Fibroblast of skin of right biceps (primary cell): ENCODE measurements at places on chromosomes 1 and 21.

- DNase-seq, result peak; percentile 74
These were observed 110.2 kb upstream of the FGGY start for GRCh38 chr1:59186656-59187055.

- no peak for DNase-seq
These were observed 29.1 kb upstream of the PARP1 start for GRCh38 chr1:226436855-226437491.

DNA sequence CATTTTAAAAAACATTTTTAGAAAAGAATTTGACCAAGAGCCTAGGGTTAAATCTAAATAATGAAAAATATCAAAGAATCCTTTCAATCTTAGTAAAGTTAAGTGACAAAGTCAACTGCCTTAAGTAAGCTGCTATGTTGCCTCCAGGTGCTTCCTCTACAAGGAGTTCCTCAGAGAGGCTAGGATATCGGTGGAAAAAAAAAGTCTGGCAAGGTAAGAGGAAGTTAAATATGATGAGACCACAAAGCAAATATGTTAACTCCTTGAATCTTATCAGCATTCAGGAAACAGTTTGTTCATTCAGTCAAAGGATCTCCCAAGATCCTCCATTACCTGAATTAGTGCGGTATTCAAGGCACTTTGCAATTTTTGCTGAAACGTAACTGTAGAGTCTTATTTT, 563.5 kb downstream of the PTPRC start:
- DNase-seq, result no peak

DNA sequence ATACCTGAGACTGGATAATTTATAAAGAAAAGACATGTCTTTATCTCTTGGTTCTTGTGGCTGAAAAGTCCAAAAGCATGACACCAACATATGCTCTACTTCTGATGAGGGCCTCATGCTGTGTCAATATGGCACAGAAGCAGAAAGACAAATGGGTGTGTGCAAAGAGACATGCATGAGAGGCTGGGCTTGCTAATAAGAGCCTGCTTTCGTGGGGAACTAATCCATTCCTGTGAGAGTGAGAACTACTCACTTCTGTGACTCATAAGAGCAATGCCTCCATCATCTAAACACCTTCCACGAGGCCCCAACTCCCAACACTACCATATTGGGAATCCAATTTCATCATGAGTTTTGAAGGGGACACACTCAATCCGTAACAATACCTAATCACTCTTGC, 340.0 kb upstream of the DUSP10 start:
- peak; percentile 46 for DNase-seq

DNA sequence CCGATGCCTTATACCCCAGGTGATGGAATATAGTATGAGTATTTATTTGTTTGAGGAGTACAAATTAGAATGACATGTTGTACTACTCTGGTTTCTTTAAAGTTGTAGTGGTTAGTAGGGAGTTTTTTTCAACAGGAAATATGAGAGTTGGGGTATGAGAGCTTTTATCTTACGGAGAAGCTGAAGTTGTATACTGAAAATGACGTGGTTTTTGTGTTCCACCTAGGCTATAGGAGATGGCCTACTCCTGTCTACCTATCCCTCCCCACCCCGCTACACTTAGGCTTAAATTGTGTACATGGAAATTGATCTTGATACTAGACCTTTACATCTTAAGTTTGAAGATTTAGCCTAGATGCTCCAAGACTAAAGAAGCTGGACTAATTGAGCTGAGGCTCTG, 6.8 kb upstream of the HAX1 start:
- no peak for DNase-seq

DNA sequence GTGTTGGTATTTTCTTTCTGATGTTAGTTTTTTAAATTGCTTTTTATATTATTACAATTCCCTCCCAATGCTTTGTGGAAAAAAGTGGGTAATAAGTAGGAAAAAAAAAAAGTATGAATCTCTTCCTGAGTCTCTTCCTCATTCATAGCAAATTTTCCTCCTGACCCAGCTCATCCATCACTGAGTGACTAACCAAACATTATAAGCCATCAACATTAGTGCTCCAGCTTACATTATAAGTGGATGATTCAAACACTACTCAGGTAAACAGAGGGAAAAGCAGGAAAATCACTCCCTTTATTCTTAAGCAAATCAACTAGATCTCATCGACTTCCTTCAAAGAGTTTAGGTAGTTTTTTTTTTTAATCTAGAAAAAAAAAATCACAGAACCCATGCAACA, 15.4 kb upstream of the SAMD13 start:
- peak; percentile 51 for DNase-seq

- no peak for DNase-seq
These were observed 633 bp downstream of the THEMIS2 start for GRCh38 chr1:27872802-27873551.

- DNase-seq, result no peak
These were observed 379.8 kb downstream of the PTPRC start for GRCh38 chr1:199018471-199019135.

GRCh38 chr1:1185101-1185765, 11.6 kb downstream of the TTLL10 start:
- DNase-seq, result no peak

- DNase-seq, result no peak
These were observed 13.5 kb upstream of the AXDND1 start for GRCh38 chr1:179352236-179352635.

- no peak for DNase-seq
These were observed 4.4 kb upstream of the SAMD11 start for GRCh38 chr1:919271-919872.
